ENCODE measurements at places on chromosomes 4 and X.

- no peak for DNase-seq
Observed at GRCh38 chr4:153465615-153466080, 512 bp upstream of the TMEM131L start.

DNA sequence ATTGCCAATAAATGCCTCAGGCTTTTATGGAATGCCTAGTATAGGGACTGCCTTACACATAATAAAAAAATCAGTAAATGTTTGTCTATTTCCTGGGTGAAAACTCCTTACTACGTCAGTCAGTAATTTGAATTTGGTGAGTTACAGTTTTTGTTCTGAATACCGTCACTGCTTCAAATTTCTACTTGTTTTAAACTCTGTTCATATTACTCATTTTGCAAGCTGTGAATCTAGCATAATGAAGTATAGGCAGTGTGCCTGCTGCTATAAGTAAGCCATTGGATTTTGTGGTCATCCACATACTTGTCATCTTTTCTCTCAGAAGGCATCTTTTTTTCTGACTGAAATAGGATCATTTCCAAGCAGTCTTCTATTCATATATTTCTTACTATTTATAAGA is 43.1 kb downstream of the SYNPO2 start:
- DNase-seq = no peak

DNA sequence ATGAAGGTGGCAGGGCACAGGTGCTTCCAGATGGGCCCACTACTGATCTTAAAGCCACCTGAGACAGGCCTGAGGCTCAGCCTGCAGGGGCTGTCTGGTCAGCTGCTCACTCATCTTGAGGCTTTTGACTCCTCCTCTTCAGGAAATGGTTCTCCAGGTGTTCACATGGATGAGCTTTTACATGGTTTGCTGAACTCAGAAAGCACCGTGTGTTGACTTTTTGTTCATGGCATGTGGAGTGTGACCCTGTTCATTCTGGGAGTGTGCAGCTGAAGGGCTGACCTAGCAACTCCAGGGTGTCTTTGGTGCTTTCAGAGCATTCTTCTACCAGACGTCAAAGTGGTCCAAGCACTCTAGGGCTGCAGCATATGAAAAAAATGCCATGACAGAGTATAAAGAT is 111.1 kb downstream of the CCNG2 start:
- no peak for DNase-seq

DNA sequence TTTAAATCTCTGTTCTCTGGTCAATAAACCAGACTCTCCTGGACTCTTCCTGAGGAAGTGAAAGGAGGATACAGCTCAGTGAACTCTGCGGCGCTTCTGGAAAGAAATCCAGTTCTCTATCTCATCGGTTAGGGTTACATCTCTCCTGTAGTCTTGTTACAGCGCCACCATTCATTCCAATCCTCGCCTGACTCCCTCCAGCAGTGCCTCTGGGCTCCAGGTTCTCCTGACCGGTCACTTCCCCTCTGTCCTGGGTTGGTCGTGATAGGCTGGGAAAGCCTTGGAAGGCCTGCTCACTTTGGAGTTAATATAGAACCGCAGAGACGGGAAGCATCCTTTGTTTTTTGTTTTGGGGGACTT is 97.0 kb upstream of the STOX2 start:
- no peak for DNase-seq

DNA sequence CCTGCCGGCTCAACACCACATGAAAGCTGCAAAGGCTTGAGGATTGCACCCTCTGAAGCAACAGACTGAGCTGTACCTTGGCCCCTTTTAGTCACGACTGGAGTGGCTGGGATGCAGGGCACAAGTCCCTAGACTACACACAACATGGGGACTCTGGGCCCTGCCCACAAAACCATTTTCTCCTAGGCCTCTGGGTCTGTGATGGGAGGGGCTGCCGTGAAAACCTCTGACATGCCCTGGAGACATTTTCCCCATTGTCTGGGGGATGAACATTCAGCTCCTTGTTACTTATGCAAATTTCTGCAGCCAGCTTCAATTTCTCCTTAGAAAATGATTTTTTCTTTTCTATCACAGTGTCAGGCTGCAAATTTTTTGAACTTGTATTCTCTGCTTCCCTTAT is 123.5 kb upstream of the SMARCAD1 start:
- no peak for DNase-seq

DNA sequence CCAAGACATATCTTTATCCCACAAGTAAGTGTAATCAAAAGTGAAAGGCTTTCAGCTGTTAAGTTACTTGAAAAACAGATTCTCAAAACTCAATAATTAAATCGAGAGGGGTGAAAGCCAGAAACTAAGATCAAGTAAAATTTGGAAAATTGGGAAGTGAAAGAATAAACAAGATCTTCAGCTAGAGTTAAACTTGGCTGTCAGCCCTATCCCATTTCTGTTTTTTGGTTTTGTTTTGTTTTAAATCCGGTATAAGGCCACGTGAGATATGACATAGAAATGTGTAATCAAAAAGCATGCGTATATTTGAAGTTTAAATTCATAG is 856.8 kb downstream of the STIM2 start:
- DNase-seq = no peak

DNA sequence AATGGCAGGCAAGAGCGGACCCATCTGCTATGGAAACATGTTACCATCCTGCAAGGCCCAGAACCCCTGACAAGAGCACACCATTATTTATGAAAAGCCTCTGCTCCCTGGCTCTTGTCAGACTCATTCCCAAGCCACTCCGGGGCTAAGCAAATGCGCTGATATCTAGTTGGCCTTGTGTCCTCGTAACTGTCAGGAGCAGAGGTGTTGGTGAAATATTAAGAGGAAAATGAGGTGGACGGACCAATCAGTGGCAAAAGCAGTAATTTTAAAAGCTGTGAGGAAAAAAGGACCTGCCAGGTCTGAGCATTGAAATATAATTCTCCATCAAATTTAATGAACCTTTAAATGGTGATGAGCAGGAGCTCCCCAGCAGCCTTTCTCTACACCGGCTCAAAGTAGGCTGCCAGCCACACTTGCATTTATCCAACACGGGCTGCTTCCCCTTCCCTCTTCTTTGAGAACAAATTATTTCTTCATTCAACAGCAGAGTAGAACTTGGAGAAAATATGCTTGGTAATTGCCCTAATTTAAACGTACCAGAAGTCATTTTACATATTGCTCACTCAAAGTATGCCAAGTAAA is 214.3 kb downstream of the RASL11B start:
- no peak for DNase-seq

- no peak for DNase-seq
Observed at GRCh38 chr4:88166608-88167007, 8.2 kb upstream of the ABCG2 start.

- DNase-seq = no peak
Observed at GRCh38 chr4:124913237-124913636, 200.7 kb upstream of the ANKRD50 start.

DNA sequence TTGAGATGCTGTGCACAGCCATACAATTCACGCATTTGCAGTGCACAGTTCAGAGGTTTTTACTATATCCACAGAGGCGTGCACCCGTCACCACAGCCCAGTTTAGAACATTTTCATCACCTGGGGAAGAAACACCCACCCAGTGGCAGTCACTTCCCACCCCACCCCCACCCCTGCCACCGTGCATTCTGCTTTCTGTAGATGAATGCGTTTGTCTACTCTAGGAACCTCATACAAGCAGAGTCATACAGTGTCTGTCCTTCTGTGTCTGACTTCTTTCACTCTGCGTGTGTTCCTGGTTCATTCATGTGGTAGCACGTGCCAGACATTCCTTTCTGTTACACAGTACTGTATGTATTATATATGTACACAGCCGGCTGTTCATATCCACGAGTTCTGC is 122.8 kb downstream of the TBL1X start:
- DNase-seq = no peak

GRCh38 chr4:141133146-141133998 is at the start of gene RNF150:
RNF150 (minus strand) TSS chr4:141133469.
- DNase-seq = peak; percentile 88

GRCh38 chrX:9318766-9319165 is 146.1 kb upstream of the TBL1X start:
- no peak for DNase-seq

DNA sequence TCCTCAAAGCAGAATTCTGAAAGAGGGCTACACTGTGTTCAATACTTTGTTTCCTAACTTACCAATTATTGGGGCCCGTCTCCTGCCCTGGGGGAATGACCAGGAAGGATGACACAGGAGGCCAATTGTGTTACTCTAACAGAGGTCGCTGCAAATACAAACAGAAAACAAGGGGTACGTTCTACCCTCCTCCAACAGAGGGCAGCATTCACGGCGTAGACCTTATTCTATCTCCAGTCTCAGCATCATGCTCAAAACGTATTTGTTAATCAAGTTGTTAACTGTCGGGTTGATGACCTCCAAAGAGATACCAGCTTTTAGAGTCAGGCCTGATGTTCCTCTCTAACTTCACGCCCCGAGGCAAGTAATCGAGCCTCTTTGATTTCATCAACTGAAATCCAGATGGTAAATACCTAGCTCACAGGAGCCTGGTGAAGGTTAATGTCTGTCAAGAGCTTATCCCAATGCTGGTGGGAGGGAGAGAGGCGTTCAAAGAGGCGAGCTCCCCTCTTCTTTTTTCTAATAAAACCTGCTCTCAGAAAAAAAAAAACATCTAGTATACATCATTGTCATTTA is 181.0 kb upstream of the KCNIP4 start:
- peak; percentile 4 for DNase-seq

GRCh38 chrX:115363372-115363771 is 73.9 kb downstream of the LUZP4 start:
- no peak for DNase-seq

GRCh38 chr4:183857040-183857439 is 48.1 kb upstream of the STOX2 start:
- DNase-seq = no peak

- no peak for DNase-seq
Observed at GRCh38 chr4:125849869-125850268, 535.1 kb downstream of the FAT4 start.

- DNase-seq = no peak
Observed at GRCh38 chr4:179196511-179196910, 1754.3 kb upstream of the AGA start.

DNA sequence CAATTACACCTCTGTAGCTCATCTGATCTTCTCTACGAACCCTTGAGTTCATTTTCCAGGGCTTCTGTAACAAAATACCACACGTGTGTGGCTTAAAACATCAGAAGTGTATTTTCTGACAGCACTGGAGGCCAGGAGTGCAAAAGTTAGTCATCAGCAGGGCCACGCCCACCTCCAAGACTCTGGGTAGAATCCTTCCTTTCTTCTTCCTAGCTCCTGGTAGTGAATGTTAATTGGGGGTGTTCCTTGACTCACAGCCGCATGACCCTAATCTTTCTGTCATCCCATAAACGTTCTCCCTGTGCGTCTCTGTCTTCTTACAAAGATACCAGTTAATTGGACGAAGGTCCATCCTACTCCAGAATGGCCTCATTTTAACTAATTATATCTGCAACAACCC is 115.0 kb downstream of the TRIML1 start:
- no peak for DNase-seq

GRCh38 chrX:41275661-41276609 is 58.0 kb upstream of the DDX3X start:
- peak; percentile 54 for DNase-seq

DNA sequence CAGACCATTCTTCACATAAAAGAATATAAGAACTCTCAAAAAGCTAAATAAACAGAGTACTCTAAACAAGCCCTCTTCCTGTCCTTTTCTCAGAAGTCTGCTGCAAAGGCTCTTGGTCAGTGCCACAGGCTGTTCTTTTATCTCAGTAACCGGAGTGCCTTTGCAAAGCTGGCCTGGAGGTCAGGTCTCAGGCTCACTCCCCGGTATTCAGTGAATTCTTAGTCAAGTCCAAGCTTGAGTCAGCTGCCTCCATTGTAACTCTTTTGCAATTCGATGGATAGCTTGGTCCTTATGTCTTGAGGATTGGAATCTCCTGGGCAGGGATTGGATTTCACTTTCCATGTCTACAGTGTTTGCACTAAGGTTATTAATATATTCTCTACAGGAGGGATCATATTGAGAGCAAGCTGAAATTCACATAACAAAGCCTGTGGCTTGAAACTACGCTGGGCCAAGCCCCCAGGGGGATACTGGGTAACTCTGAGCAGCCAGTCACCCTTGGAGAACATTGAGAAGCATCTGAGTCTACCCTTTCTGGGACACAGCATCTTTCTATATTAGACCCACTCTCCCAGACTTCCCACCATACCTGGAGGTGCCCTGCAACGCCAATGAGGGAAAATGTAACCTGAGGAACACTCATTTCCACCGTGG is 10.0 kb upstream of the HS6ST2 start:
- no peak for DNase-seq

DNA sequence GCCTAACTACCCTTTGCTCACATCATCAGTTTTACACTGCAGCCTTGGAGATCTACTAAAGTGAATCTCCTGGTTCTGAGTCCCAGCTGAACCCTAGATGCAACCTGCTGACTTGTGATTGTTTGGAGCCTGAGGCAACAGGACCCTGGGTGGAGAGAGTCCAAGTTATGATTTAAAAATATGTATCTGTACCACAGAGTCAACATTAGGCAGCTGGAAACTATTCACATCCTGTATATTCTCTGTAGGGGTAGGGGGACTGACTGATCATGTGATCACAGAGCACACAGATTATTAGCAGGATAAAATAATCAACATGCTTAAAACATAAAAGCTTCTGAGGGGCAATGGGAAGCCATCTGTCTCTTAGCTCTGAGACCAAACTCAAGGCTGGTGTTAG is 52.1 kb downstream of the CT47B1 start:
- no peak for DNase-seq

DNA sequence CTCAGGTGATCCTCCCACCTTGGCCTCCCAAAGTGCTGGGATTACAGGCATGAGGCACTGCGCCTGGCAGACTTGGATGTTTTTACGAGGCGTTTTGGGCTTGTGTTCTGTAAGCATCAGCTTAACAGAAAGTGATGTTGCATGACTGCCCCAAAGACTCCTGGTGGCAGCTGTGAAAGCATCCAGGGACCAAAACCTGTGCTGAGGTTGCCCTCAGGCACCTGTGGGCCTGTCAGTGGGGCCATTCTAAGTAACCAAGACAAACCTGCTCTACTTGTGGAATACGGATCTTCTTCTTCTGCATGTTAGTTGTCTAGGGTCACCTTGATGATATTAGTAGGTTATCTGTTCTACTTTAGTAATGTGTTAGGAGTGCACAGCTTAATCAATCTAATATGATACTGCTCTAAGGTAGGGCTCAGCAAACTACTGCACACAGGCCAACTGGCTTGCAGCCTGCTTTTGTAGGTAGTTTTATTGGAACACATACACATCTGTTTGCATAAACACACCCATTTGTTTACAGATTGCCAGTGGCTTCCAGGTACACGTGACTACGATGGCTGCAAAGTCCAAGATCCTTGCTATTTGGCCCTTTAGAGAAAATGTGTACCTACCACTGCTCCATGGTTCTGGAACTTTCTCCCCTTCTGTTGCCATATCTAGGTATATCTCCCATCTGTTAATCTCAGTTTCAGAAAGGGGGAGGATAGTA is 136.7 kb downstream of the GPR143 start:
- no peak for DNase-seq

GRCh38 chr4:124590480-124590879 is 122.1 kb downstream of the ANKRD50 start:
- DNase-seq = no peak

DNA sequence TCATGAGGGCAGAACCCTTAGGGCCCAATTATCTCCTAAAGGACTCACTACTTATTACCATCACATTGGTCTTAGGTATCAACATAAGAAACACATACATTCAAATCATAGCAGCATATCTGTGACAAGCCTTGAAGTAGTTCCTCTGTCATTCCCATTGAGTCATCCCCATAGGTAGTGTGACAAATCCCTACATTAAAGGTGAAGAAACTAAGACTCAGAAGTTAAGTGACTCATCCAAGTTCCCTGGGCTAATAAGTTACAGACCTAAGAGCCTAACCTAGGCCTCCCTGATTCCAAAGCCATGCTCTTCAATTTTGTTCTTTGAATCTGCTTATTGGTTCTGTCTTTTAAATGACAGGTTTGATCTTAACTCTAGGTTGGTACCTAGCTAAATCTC is 58.2 kb downstream of the CD38 start:
- DNase-seq = no peak

Data from midbrain (tissue), 1 donor.